Neural progenitor cell (in vitro differentiated cells): ENCODE measurements at places on chromosomes 5 and 9. TPM values are rescaled to one million over a fixed set of nuclear protein-coding genes. Genes with fewer than 3 reads are reported as not detected.

GRCh38 chr9:9387511-9388115 is 1225.2 kb downstream of the PTPRD start:
- DNase-seq, result no peak

- DNase-seq, result no peak
Observed at GRCh38 chr5:67942421-67942820, 273.1 kb upstream of the PIK3R1 start.

GRCh38 chr9:93679536-93680442 is 103.4 kb downstream of the PHF2 start:
- DNase-seq, result no peak

DNA sequence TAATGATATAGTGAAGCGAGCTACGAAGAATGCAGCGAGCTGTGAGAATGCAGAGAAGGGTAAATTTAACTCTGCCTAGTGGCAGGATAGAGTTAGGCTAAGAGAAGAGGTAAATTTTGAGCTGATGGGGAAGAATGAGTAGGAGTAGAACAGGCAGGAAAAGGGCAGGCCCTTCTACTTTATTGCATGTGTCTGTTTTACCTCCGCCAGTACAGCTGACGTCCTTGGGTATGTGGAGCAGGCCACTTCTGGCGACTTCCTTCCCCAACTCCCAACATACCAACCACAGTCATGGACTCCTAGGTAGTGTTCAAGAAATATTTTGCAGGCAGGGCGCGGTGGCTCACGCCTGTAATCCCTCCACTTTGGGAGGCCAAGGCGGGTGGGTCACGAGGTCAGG is 37.9 kb upstream of the PIK3R1 start:
- DNase-seq, result no peak

- DNase-seq, result no peak
Observed at GRCh38 chr5:167804512-167805220, 486.8 kb upstream of the WWC1 start.

GRCh38 chr5:171614511-171614910 is 171.1 kb upstream of the SMIM23 start:
- DNase-seq, result no peak

DNA sequence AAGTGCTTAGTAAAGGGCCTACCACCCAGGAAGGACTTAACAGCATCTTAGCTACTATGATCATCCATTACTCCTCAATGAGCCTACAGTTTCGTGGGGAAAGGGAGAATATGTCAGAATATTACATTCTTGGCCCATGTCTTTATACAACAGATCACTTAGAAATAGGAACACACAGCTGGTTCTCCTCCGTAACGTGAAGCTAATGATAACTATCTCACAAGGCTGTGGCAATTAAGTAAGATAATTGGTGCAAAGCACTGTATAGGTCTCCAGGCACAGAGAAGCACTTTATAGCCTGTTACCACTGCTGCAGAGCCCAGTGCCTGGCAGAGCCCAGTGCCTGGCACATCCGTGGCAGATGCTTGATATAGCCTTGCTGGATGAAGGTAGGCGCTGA is 347.6 kb downstream of the SLIT3 start:
- no peak for DNase-seq

The OCLN gene
- total RNA-seq, result 57.7 and 67.5 TPM in 2 replicates
